ENCODE measurements at places on chromosomes 2 and 18. TPM values are rescaled to one million over a fixed set of nuclear protein-coding genes. Genes with fewer than 3 reads are reported as not detected.

DNA sequence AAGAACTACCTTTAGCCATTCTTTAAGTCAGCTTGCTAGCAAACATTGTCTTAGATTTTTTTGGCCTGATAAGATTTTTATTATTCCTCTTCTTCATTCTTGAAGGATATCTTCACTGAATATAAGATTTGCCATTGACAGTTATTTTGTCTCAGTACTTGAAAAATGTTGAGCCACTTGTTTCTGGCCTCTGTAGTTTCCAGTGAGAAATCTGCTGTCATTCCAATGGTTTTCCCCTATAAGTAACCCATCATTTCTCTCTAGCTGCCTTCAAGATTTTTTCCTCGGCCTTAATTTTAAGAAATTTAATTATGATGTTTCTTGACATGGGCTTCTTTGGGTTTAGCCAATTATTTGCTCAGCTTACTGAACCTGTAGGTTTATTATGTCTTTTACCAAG lies 32.6 kb downstream of the ACOXL start:
- H3K4me3 ChIP-seq = no peak overlapping the region
- no peaks in the 10 kb centered on the region for H3K4me1 ChIP-seq
- no peaks in the 10 kb centered on the region for H3K27me3 ChIP-seq
- H3K27ac ChIP-seq = no peak overlapping the region

DNA sequence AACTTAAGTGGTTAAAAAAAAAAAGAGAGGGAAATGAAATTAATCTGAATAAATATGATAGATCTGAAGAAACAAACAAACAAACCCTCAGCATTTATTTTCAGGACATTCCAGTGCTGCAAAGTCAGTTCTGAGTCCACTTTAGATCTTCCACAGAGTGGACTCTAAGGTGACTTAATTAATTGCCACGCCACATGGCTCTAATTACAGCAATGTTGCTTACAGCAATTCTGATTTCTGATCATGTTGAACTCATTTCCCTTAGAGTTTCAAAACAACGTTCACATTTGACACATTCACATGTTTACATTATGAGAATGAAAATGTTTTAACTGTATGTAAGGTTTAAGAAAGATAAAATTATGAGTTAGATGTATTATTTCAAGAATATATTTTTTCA lies 38.6 kb upstream of the RASGRP3 start:
- H3K36me3 ChIP-seq = no peaks in the 10 kb centered on the region
- H3K27me3 ChIP-seq = no peaks in the 10 kb centered on the region
- no peak for DNase-seq
- peaks cover 19% of the 10 kb centered on the region for H3K4me1 ChIP-seq
- peak overlapping the region; percentile 32 for H3K27ac ChIP-seq

The RASGRP3 gene
- total RNA-seq = 20.8 TPM

GRCh38 chr18:25457601-25458000 lies 105.6 kb upstream of the ZNF521 start:
- H3K4me1 ChIP-seq = no peaks in the 10 kb centered on the region
- H3K4me3 ChIP-seq = no peak overlapping the region
- DNase-seq = no peak
- no peaks in the 10 kb centered on the region for H3K27me3 ChIP-seq

GRCh38 chr2:174300114-174300513 lies 34.6 kb upstream of the SP9 start:
- no peak overlapping the region for H3K4me3 ChIP-seq
- H3K36me3 ChIP-seq = no peaks in the 10 kb centered on the region
- H3K27ac ChIP-seq = no peak overlapping the region
- no peak for DNase-seq

The CTAGE1 gene
- not detected for total RNA-seq

The MXD1 gene
- total RNA-seq = 35.6 TPM

GRCh38 chr2:172087780-172088244 lies 2.5 kb downstream of the DLX1 start:
- H3K4me1 ChIP-seq = peaks cover 33% of the 10 kb centered on the region
- H3K27me3 ChIP-seq = peaks cover 2% of the 10 kb centered on the region
- no peak overlapping the region for H3K4me3 ChIP-seq
- H3K36me3 ChIP-seq = no peaks in the 10 kb centered on the region
- DNase-seq = no peak
- no peak overlapping the region for H3K27ac ChIP-seq

GRCh38 chr18:63147973-63148372 lies 171.6 kb downstream of the BCL2 start:
- DNase-seq = no peak
- H3K27me3 ChIP-seq = no peaks in the 10 kb centered on the region
- H3K27ac ChIP-seq = no peak overlapping the region
- no peak overlapping the region for H3K4me3 ChIP-seq
- peaks cover 3% of the 10 kb centered on the region for H3K4me1 ChIP-seq

- H3K4me3 ChIP-seq = no peak overlapping the region
- no peak overlapping the region for H3K27ac ChIP-seq
- H3K4me1 ChIP-seq = no peaks in the 10 kb centered on the region
- peak; percentile 44 for DNase-seq
- H3K27me3 ChIP-seq = no peaks in the 10 kb centered on the region
- H3K36me3 ChIP-seq = no peaks in the 10 kb centered on the region
These were observed 404.4 kb upstream of the SOX11 start for GRCh38 chr2:5287558-5288334.

The PTPRM gene
- 163 TPM for total RNA-seq

DNA sequence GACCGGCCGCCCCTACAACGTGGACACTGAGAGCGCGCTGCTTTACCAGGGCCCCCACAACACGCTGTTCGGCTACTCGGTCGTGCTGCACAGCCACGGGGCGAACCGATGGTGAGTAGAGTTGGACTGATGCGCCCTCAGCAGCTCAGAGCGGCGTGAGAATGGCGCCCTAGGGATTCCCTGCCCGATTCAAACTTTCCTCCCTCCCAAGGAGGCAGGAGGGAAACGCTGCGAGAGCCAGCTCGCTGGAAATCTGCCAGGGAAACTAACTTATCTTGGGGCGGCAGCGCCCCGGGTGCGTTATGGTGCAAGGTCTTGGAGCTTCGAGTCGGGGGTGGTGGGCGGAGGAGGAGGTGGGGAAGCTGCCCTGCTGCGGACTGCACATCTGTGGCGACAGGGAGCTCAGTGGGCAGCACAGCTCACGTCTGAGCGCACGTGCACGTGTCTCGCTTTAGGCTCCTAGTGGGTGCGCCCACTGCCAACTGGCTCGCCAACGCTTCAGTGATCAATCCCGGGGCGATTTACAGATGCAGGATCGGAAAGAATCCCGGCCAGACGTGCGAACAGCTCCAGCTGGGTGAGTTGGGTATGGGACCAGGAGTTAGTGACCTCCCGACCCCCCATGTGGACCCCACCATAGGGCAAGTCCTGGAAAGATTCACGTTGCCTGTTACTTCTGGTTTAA lies 697 bp downstream of the ITGA4 start:
- H3K36me3 ChIP-seq = no peaks in the 10 kb centered on the region
- DNase-seq = peak; percentile 58
- peak overlapping the region; percentile 41 for H3K4me3 ChIP-seq

The MLPH gene
- total RNA-seq = 289 TPM

DNA sequence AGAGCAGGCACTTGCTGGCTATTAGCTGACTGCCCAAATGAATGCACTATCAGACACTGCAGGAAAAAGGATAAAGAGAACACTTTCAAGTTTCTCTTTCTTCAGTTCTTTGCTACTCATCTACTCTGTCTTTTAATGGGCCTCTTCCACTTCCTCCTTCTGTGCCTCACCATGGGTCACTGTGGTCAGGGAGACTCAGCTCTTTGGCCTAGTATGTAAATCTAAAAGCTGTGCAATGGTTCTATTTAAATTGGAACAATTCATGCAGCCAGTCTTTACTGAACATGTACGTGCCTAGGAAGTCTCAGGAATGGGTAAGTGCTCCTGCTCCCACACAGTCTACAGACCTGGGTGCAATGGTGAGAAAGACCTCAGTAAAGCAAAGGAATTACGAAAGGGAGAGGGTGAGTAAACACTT lies 79.1 kb upstream of the DNMT3A start:
- H3K4me1 ChIP-seq = peaks cover 3% of the 10 kb centered on the region
- H3K27me3 ChIP-seq = no peaks in the 10 kb centered on the region
- no peaks in the 10 kb centered on the region for H3K36me3 ChIP-seq

DNA sequence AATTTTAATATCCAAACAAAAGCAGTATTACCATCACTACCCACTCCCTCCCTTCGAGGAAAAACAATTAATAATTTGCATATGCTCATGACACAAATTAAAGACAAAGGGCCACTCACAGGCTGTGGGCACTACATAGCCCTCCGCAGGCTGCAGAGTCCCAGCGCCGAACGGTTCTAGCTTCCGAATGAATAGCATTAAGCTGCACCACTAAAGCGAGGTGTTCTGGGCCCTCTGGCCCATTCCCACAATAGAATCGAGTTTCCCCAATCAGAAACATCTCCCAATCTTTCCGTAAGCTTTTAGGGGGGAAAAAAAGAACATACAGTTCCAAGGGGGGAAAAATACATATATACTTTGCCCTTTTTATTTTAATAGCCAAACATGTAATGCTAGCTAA lies 14.5 kb upstream of the SIX3 start:
- peaks cover 15% of the 10 kb centered on the region for H3K4me1 ChIP-seq
- H3K36me3 ChIP-seq = no peaks in the 10 kb centered on the region
- no peak overlapping the region for H3K27ac ChIP-seq
- H3K27me3 ChIP-seq = peaks cover 47% of the 10 kb centered on the region
- DNase-seq = no peak
- H3K4me3 ChIP-seq = no peak overlapping the region

The ATP8B1 gene
- 19.6 TPM for total RNA-seq

- DNase-seq = no peak
- H3K27me3 ChIP-seq = no peaks in the 10 kb centered on the region
These were observed 141.1 kb downstream of the CDH20 start for GRCh38 chr18:61474341-61474740.

DNA sequence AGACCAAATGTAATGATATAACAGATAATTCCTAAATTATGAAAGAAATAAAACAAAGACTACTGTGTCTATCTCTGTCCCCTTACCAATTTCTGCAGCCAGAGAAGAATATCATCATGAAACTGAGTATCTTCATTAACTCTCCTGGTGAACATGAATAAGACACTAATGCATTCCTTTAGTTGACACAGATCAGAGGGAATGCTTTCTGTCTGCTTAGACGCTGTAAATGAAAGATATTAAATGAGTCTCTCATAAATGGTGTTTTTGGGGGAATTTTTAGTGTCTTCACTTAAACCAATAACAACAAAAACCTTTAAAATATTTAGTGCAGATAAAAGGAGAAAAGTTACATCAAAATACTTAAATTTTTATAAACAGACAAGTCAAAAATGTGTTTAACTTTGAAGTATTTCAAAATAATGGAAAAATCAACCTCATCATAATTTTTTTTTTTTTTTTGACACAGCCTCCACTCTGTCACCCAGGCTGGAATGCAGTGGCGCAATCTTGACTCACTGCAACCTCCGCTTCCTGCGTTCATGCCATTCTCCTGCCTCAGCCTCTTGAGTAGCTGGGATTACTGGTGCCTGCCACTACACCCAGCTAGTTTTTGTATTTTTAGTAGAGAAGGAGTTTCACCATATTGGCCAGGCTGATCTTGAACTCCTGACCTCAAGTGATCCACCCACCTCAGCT lies 16.0 kb downstream of the EPG5 start:
- no peaks in the 10 kb centered on the region for H3K4me1 ChIP-seq
- no peaks in the 10 kb centered on the region for H3K27me3 ChIP-seq
- no peak overlapping the region for H3K4me3 ChIP-seq
- H3K27ac ChIP-seq = no peak overlapping the region
- DNase-seq = peak; percentile 72

The ACSL3 gene
- total RNA-seq = 66.6 TPM

- H3K4me3 ChIP-seq = no peak overlapping the region
- H3K4me1 ChIP-seq = no peaks in the 10 kb centered on the region
- DNase-seq = peak; percentile 15
- H3K27me3 ChIP-seq = no peaks in the 10 kb centered on the region
- no peak overlapping the region for H3K27ac ChIP-seq
These were observed 336.7 kb downstream of the LPIN1 start for GRCh38 chr2:12083081-12083581.

The FZD7 gene
- total RNA-seq = 10.2 TPM

DNA sequence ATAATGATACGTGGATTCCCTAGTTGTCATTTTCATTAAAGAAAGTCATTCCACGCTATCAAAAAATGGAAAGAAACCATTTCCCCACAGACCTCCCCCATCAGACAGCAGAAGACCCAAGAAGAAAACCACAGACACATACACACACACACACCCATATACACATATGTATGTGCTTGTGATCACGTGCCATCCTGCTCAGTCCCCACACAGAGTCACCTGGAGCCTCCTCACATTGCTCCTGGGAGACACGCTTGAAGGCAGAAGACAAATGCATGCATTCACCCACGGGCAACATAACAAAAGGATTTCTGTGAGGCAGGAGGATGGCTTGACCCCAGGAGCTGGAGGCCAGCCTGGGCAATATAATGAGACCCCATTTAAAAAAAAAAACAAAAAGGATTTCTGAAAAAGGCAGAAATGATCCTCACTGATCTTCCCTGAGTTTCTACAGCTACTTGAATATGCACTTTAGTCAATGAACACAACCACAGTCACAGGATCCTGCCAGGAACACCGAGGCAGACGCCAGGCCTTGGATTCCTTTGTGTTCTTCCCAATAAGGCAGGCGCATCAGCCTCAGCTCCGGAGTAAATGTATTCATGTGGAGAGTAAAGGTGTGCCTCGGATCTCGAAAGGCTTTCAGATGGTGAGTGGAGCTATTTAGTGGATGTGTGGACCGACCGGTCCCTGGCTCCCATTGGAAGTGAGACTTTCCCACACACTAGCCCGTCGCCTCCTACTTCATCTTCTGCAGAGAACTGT lies 21.0 kb downstream of the TGFBRAP1 start:
- no peak overlapping the region for H3K4me3 ChIP-seq
- peaks cover 27% of the 10 kb centered on the region for H3K36me3 ChIP-seq
- H3K27ac ChIP-seq = no peak overlapping the region
- no peaks in the 10 kb centered on the region for H3K27me3 ChIP-seq

GRCh38 chr18:32469691-32470459 lies 807 bp downstream of the GAREM1 start:
- peak overlapping the region; percentile 64 for H3K27ac ChIP-seq
- peak; percentile 44 for DNase-seq
- H3K4me1 ChIP-seq = peaks cover 24% of the 10 kb centered on the region

DNA sequence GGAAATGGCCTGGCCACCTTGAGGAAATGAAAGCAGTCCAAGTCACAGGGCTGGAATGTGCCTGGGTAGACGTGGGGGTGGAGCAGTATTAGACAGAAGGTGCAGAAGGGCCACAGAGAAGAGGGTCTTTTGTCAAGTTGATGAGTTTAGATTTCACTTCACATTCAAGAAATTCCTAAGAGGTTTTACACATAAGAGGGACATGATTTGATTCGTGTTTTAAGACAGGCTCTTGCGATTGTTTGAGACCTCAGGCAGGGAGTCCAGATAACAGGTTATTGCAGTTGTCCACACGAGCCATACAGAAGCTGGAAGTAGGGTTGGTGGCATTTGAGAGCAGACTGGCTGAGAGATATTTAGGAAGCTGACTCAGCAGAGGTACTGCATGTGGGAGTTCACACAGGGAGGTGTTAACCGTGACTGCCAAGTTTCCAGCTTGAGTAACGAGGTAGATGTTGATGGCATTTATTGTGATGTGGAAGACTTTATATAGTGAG lies 64.6 kb downstream of the NEB start:
- H3K27ac ChIP-seq = no peak overlapping the region
- DNase-seq = no peak
- no peak overlapping the region for H3K4me3 ChIP-seq
- H3K27me3 ChIP-seq = no peaks in the 10 kb centered on the region
- H3K4me1 ChIP-seq = no peaks in the 10 kb centered on the region

The KIAA2012 gene
- 13.3 TPM for total RNA-seq

The CIB4 gene
- not detected for total RNA-seq

GRCh38 chr2:201928363-201928762 lies 105.3 kb upstream of the FZD7 start:
- no peaks in the 10 kb centered on the region for H3K27me3 ChIP-seq
- no peaks in the 10 kb centered on the region for H3K4me1 ChIP-seq
- no peak overlapping the region for H3K27ac ChIP-seq
- no peak overlapping the region for H3K4me3 ChIP-seq
- DNase-seq = no peak

Data from upper lobe of left lung (tissue), 6 donors.